ENCODE measurements at places on chromosomes 7 and 10. TPM values are rescaled to one million over a fixed set of nuclear protein-coding genes. Genes with fewer than 3 reads are reported as not detected.

The SPACDR gene
- not detected for total RNA-seq

The PLPP4 gene
- total RNA-seq, result 0.34 TPM

The GCK gene
- total RNA-seq, result 2.9 TPM

The MEOX2 gene
- total RNA-seq, result 1.3 TPM

The ALOX5 gene
- 2.9 TPM for total RNA-seq

The SNX8 gene
- total RNA-seq, result 32.8 TPM

The TSPAN12 gene
- total RNA-seq, result 5.3 TPM

The FZD8 gene
- 3.7 TPM for total RNA-seq

The UCN3 gene
- total RNA-seq, result not detected

The ACSM6 gene
- total RNA-seq, result not detected

The USP6NL gene
- total RNA-seq, result 19.8 TPM

The PHYHIPL gene
- total RNA-seq, result 0.56 TPM

The TMEM184A gene
- 1.6 TPM for total RNA-seq

The BMPR1A gene
- total RNA-seq, result 76.1 TPM

The CDHR3 gene
- 15.2 TPM for total RNA-seq

The DENND2A gene
- 50.9 TPM for total RNA-seq

The IQUB gene
- total RNA-seq, result 1.5 TPM

The GATAD1 gene
- 53.9 TPM for total RNA-seq

The PTPRZ1 gene
- 0.83 TPM for total RNA-seq

The GPR146 gene
- 12.8 TPM for total RNA-seq

The MKRN1 gene
- 52.3 TPM for total RNA-seq

The NKX1-2 gene
- total RNA-seq, result not detected

The SPDYE6 gene
- total RNA-seq, result not detected

The COG5 gene
- total RNA-seq, result 49.7 TPM

The C7orf57 gene
- 0.30 TPM for total RNA-seq

The ADAM22 gene
- 18.0 TPM for total RNA-seq

The RPEL1 gene
- not detected for total RNA-seq

The MUC12 gene
- total RNA-seq, result 2.2 TPM

The SPDYE2B gene
- total RNA-seq, result not detected

The LDB3 gene
- total RNA-seq, result 2.6 TPM

The AKR1D1 gene
- not detected for total RNA-seq

The TCF7L2 gene
- total RNA-seq, result 34.5 TPM

The COL26A1 gene
- total RNA-seq, result 0.72 TPM

The NACAD gene
- 24.1 TPM for total RNA-seq

The RHOBTB1 gene
- 23.9 TPM for total RNA-seq

The OR13A1 gene
- not detected for total RNA-seq

The DDX56 gene
- 33.6 TPM for total RNA-seq

The VWDE gene
- total RNA-seq, result 0.79 TPM

The MMD2 gene
- not detected for total RNA-seq

The SVOPL gene
- 0.37 TPM for total RNA-seq

The HOXA4 gene
- 3.5 TPM for total RNA-seq

The NEUROD6 gene
- not detected for total RNA-seq

The HOXA1 gene
- total RNA-seq, result 1.3 TPM

The HPSE2 gene
- total RNA-seq, result 0.11 TPM

The PRKCQ gene
- total RNA-seq, result 0.83 TPM

The PRKAR2B gene
- total RNA-seq, result 58.4 TPM

The STEAP2 gene
- total RNA-seq, result 21.1 TPM

The NPY4R2 gene
- total RNA-seq, result not detected

The ANKRD61 gene
- total RNA-seq, result 0.57 TPM

The TECPR1 gene
- 21.7 TPM for total RNA-seq

The AOAH gene
- 4.8 TPM for total RNA-seq

The SUMF2 gene
- total RNA-seq, result 56.3 TPM

The SEMA3C gene
- 53.1 TPM for total RNA-seq

The GPER1 gene
- total RNA-seq, result 4.9 TPM

The MLXIPL gene
- total RNA-seq, result 12.5 TPM

The ACHE gene
- 15.3 TPM for total RNA-seq

The PALD1 gene
- 4.8 TPM for total RNA-seq

The GPR85 gene
- 0.42 TPM for total RNA-seq

The SPDYE5 gene
- total RNA-seq, result 0.20 TPM

The A1CF gene
- 0.15 TPM for total RNA-seq
